ENCODE measurements at places on chromosomes 3 and 15.
A peak's percentile ranks its signal among the peaks of the same experiment; 100 is the strongest.

GRCh38 chr3:169085827-169086226, 577.7 kb downstream of the MECOM start:
- no peak for DNase-seq

DNA sequence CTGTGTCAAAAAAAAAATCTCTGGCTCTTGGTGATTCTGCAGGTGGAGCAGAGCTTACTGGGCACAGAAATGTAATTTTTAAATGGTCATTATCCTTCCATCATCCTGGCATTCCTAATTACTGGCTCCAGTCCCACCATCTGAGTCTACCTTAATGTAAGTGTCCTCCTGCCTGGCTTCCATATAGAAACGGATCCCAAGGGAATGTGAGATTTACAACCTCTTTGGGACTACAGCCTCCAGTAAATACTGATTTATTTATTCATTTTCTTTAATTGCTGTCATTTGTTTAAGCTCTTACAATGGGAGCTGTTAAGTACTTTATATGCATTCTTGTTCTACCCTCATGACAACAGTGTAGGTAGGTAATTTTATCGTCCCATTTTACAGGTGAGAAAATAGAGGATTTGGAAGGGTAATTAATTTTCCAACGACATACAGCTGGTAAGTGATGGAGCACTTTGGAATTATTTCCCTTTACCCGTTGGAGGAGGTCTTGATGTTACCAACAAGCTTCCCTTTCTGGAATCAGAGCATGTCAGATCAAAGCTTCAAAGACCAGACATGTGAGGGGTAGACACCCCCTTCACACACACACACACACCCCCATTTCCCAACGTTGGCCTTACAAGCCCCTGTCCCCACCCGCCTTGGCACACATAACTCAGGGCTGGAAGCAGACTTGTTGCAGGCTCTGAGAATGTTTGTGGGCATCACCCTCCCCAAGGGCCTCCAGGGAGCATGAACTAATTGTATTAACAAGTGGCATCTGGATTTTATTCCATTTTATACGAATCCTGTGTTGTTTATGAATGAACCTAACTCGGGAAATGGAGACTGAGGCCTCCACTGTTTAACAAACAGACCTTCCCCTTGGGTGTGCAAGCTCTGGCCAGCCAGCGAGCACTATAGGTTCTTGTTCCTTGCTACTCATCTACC, 116.9 kb downstream of the ALDH1A2 start:
- no peak for DNase-seq

DNA sequence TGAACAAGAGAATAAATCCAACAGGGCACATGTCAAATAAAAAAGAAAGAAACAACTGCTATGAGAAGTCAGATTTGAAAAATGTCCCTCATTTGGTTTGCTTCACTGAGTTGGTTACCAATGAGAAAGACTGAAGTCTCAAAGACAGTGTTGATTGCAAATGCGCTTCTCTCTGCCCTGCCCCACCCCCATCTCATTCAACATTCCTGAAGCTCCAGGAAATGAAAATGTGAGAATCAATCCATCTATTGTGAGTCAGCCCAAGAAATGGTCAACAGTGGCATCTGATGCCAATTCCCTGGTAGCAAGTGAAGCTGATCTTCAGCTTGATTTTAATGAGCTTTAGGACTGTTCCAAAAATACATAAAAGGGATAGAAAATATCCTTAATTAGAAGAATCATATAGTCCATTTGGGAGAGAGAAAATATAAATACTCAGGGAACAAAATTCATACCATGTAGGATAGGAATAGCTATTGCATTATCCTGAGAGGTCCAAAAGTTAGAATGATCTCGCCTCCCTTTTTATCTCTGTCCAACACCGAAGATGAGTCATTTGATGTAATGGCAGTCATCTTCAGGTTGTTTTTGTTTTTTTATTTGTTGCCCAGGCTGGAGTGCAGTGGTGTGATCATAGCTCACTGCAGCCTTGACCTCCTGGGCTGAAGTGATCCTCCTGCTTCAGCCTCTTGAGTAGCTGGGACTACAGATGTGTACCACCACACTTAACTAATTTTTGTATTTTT, 200.3 kb upstream of the UMPS start:
- no peak for DNase-seq

GRCh38 chr3:61894988-61895935, 333.9 kb downstream of the PTPRG start:
- DNase-seq = no peak

DNA sequence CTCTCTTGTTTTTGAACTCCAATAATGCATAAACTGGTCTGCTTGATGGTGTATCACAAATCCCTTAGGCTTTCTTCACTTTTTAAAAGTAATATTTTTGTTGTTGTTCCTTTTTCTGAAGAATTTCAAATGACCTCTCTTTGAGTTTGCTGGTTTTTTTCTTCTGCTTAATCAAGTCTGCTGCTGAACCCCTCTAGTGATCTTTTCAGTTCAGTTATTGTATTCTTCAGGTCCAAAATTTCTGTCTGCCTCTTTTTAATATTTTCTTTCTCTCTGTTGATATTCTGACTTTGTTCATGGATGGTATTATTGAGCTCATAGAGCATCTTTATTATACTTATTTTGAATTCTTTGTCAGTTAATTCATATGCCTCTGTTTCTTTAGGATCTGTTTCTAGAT, 21.8 kb upstream of the CEP152 start:
- no peak for DNase-seq

DNA sequence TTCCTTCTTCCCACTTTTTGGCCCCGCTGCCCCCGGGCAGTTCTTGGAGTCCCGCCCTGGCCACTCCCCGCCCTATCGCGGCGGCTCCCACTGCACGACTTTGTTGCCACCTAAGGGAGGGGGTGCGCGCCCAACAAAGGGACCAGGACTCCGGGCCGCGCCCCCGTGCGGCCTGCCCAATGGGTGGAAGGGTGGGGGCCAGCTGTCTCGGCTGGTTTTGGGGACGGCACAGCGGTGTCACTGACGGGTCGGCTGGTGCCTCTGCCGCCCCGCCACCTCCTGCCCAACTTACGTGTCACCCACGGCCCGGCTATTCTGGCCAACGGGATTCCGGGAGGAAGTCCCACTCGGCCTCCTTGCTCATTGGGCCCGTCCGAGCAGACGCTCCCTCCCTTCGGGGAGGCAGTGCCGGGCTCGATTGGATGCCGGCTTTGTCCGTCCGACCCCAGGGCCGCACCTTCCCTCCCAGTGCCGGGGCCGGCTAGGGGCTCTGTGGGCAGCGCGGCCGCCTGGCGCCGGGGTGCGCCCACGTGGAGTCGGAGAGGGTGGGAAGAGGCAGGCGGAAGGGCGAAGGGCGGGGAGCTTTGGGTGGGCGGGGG, at the start of gene GOLIM4:
Gene GOLIM4 (minus strand): TSS at position 314 of the 599 bp plus-strand sequence. CDS start 639 bp downstream, outside the sequence.
- peak; percentile 59 for DNase-seq

DNA sequence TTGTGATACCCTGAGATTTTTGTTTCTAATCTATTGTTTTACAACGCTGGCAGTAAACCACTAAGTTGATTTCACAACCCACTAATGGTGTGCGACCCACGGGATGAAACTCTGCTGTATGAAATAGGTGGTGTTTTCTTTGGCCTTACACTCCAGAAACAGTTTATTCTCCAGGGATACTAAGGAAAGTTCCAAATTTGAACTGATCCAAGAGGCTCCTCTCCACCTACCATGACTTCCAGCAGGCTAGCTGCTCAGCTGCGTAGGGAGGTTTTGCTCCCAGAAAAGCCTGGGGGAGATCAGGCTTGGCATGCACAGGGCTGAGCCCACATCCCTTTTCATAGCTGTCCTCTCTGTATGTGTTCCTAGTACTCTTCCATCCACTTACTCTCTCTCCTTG, 71.5 kb downstream of the FAM174B start:
- DNase-seq = no peak

- DNase-seq = no peak
Measured at GRCh38 chr3:136276049-136276755, 26.1 kb downstream of the PCCB start.

- DNase-seq = no peak
Measured at GRCh38 chr3:192216067-192216466, 511.3 kb downstream of the FGF12 start.

- DNase-seq = no peak
Measured at GRCh38 chr3:117885011-117885441, 1149.6 kb downstream of the IGSF11 start.

DNA sequence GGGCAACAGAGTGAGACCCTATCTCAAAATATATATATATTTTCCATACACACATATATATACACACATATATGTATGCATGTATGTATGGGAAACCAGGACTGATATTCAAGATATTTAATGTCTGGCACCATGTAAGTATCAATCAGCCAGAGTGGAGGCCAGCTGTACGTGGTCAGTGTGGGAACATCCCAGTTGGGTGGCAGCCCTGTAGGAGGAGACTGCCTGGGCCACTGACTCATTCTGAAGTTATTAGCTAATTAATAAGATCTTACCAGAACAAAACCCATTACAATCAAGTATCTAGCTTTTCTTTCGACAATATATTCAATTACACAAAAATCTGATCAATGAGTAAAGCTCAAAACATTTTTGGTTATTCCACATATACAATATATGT, 85.1 kb upstream of the OCA2 start:
- DNase-seq = no peak

Measured in activated gamma-delta T cell treated with anti-CD3 and anti-CD28 coated beads, Interleukin-2, amount 50 U/mL, for 16 hours (primary cell).